ENCODE measurements at places on chromosomes 1 and 21.

DNA sequence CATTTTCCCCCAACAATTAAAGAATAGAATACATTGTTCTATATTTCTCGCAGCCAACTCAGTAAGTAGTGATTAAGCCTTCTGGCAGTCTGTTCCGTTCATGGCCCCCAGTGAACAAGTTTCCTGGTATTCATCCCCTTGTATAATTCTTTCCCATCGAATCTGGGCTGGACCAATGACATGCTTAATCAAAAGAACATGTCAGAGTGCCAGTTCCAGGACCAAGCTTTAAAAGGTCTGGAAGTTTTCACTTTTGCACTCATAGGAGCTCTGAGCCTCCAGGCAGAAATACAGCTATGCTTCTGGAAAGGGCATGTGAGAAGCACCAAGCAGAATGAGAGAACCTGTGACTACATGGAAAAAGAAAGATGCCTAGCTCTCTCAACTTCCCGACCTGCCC, 22.5 kb upstream of the DPYD start:
- DNase-seq = no peak

GRCh38 chr1:54272772-54273091, 72.8 kb downstream of the MRPL37 start:
- no peak for DNase-seq

- DNase-seq = no peak
Observed at GRCh38 chr1:209808059-209808581, 2.2 kb upstream of the IRF6 start.

GRCh38 chr1:68795956-68796355, 299.1 kb upstream of the DEPDC1 start:
- no peak for DNase-seq

DNA sequence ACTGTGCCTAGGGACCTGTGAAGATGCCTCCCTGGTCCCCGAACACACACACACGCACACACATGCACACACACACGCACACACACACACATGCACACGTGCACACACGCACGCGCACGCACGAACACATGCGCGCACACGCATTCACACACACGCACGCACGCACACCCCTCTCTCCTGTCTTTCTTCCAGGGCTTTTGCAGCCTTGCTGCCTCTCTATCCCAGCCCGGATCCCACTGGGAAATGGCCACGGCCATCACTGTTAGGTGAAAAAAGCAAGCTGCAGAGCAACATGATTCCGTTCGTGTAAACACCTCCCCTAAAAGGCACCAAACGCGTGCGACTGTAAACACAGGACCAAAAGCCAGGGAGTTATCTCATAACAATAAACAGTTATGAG, 39.7 kb downstream of the NKAIN1 start:
- no peak for DNase-seq

GRCh38 chr1:177629526-177629925, 340.3 kb downstream of the SEC16B start:
- DNase-seq = no peak

DNA sequence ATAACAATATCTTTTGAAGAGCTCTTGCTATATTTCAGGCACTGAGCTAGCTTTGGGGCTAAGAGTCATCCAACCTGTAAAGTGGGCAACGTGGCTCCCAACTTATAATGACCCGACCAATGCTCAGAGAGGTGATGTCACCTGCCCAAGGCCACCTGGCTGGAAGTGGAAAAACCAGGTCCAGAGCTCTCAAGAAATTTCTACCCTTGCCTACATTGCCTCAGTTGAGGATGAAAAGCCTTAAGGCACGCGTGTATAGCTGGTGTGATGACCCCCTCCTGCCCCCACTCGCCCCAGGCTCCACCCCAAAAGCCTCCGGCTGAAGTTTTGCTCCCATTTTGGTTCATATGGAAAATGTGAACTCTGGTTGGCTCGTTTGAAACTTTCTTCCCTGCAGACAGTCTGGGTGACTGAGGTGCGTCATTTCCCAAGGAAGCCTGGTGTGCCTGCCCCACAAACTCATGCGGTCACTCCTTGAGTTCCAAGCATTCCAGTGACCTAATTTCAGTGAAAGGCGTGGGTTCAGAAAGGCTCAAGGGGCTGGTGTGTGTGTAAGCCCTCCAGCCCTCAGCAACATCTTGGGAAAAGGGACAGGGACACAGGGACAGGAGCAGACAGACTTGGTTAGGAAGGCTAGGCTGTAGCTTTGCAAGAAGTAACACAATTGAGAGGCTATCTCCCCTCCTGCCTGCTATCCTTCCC, 20.5 kb downstream of the HTR1D start:
- DNase-seq = no peak

DNA sequence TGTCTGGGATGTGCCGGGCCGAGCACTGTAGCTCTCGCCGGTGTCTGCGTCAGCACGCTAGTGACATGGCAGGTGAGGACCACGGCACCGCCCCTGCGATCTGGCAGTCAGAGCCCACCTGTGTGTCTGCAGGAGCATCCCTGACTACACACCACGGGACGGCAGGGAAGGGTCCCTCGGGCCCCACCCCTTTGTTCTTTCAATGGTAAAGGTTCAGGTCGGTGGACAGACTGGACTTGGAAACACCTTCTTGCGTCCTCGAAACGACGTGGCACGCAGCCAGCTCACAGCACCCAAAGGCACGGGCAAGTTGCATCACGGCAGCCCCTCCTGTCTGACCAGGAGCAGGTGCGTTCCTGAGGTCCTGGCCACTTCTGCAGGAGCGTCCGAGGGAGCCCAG, 3.7 kb upstream of the SAMD11 start:
- no peak for DNase-seq

- no peak for DNase-seq
Observed at GRCh38 chr21:26080211-26080610, 90.4 kb downstream of the APP start.

- DNase-seq = no peak
Observed at GRCh38 chr1:115118611-115119010, 29.3 kb upstream of the TSPAN2 start.

DNA sequence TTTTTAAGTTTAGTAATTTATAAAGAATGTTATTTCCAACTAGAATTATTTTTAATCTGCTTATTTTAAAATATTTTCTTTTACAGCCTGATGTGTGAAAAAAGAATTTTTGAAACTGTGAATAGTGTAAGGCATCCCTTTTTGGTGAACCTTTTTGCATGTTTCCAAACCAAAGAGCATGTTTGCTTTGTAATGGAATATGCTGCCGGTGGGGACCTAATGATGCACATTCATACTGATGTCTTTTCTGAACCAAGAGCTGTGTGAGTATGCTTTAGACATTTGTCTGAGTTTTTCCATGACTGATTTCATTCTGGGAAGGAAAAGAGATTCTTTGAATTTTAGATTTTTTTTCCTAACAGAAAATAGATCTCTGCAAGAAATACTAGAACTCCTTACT, 77.9 kb downstream of the GTF2B start:
- DNase-seq = no peak

DNA sequence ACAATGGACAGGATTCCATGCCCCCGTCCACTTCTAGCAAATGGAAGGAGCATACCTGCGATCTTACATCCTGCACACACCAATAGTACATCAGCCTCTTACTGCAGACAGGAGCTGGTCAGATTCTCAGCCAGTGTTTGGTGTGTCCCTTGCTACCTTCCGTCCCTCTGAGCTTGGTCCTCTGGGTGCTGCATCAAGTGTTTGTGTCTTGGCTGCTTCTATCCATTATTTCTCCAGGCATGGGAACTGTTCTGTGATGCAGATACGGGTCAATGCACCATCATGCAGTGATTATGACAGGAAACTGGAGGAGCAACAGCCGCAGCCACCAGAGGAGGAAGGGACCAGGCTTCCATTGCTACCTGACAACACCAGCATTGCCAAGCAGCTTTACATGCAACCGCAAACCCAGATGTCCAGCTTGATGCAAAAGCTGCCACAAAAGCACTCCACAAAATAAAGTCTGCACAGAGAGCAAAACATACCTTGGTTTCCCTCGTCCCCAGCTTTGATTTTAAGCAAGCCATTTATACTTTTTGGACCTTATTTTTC, 21.9 kb upstream of the OVAAL start:
- no peak for DNase-seq

DNA sequence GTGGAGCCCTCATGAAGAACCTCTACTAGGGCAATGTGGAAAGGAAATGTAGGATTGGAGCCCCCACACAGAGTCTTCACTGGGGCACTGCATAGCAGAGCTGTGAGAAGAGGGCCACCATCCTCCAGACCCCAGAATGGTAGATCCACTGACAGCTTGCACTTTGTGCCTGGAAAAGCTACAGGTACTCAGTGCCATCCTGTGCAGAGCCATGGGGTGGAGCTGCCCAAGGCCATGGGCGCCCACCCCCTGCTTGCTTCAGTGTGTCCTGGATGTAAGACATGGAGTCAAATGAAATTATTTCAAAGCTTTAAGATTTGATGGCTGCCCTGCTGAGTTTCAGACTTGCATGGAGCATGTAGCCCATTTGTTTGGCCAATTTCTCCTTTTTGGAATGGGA, 17.2 kb upstream of the TSHB start:
- no peak for DNase-seq

DNA sequence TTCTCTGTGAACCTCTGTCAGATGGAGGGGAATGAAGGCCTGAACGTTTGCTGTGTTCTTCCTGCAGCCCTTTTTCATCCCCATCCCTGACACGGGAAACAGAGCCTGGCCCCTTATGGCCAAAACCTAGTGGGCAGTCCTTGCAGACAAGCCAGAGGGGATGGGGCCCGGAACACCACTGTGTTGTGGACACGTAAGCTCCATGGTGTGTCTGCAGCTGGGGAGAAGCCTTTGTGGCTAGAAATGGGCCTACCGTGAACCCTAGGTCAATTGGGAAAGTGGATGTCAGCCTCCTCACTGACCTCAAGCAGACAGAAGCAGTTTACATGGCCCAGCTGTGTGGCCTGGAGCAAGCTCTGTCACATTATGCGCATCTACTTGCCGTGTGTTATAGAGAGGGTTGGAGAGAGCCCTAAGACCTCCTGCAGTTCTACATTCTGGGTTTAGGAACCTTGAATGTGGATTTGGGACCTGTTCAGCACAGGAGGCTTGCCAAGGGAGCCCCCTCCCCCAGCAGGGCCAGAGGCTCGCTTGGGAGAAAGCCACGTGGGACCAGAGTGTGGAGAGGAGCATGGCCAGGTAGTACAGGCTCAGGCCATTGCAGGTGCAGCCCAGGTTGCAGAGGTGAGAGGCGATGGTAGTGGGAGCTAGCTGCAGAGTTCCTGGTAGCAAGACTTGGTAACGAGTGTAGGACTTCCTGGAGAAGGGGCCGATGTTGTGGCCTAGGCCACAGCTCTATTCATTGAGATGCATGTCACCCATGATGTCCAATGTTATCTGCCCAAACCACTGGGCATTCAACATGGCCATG, 20.7 kb downstream of the PARS2 start:
- DNase-seq = no peak

DNA sequence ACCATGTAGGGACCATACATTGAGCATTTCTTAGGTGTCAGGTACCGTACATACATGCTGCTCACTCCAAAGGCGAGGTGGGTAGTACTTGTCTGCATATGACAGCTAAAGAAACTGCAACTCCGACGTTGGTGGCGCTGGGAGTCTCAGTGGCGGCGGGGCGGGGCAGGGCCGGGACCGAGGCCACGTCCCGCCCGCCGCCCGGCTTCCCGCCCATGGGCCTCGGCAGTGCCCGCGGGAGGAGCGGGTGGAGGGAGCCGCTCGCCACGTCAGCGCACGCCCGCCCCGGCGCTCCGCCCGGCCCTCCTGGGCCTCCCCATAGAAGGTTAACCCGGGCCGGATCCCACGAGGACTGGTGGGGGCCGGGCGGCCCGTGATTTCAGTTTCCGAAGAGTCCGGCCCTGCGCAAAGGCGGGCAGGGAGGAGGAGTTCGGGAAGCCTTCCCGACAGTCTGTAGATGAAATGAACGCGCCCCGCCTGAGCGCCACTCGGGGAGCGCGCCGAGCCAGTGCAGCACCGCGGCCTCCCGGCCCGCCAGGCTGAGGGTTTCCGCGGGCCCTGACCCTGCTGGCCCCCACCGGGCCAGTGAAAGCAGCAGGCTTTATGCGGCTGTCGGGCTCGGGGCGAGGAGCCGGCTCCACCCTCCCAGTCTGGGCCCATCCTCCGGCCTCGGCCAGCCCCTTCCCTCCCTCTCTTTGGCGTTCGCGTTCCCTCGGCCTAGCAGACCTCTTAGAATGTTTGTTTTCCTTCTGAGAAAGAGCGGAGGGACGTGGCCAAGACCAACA, 119.9 kb upstream of the JUN start:
- peak; percentile 82 for DNase-seq

Measured in cortex of kidney (tissue), 1 donor.